G401 (cell line): ENCODE measurements at places on chromosomes 7 and 10. TPM values are rescaled to one million over a fixed set of nuclear protein-coding genes. Genes with fewer than 3 reads are reported as not detected.

DNA sequence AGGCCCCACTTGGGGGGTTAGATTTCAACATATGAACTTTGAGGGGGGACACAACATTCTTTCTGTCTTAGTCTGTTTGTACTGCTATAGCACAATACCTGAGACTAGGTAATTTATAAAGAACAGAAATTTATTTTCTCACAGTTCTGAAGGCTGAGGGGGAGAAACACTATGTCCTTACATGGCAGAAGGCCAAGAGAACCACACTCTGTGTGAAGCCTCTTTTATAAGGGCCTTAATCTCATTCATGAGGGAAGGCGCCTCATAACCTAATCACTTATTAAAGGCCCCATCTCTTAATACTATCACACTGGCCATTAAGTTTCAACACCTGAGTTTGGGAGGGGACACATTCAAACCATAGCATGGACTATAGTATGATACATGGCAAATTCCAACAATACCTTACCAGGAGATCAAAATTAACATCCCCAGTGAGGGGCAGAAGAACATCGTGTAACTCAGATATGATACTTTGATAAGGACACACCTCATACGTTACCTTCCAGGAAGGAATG, 9.3 kb upstream of the PDLIM1 start:
- DNase-seq, result no peak

GRCh38 chr7:114293289-114294012, 121.2 kb upstream of the FOXP2 start:
- no peak for DNase-seq

DNA sequence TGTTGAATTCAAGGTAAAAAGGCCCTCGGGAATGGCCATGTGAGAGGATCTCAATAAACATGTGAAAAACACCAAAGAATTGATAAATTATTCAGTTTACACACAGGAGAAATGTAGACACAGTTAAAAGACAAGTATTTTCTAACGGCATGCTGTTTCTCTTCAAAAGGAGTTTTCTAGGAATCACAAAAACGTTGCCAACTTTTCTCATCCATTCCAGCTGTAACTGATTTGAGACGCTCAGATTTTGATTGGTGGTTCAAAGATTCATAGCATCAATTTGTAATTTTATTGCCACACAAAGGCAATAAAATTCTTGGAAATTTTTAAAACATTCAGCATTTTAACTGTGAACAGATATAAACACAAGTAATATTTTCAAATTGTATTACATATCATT, 384.9 kb upstream of the PFKP start:
- DNase-seq, result no peak

DNA sequence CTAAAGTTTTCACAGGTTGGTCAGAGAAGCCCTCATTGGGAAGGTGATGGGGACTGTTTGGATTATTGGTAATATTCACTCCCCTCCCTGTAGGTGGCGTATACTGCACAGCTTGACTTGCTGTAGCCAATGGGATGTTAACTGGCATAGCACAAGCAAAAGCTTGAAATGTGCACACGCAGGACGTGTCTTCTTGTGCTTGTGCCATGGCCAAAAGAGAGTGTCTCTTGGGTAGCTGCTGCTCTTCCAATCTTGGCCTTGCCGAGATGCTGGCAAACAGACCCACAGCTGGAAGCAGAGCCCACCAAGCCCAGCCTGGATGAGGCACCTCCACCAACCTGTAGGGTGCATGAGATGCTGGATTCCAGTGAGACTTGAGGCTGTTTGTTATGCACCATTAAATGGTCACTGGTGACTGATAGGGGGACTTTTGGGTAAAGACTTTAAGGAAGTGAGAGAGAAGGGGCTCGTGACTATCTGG, 266.0 kb downstream of the GRID1 start:
- no peak for DNase-seq

DNA sequence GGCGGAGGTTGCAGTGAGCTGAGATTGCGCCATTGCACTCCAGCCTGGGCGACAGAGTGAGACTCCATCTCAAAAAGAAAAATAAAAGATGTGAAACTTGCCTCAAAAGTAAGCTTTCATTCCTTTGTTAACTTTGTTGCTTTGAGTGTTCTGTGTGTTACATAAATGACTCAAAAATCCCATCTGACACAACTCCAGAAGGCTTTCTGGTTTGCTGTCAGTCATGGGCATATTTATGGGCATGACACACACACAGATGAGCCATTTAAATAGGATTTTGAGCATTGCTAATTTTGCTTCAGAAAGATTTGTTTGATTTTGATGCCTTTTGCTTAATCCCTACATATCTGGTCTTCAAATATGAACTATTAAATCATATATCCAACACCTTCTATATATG, 82.6 kb downstream of the CACNB2 start:
- no peak for DNase-seq

DNA sequence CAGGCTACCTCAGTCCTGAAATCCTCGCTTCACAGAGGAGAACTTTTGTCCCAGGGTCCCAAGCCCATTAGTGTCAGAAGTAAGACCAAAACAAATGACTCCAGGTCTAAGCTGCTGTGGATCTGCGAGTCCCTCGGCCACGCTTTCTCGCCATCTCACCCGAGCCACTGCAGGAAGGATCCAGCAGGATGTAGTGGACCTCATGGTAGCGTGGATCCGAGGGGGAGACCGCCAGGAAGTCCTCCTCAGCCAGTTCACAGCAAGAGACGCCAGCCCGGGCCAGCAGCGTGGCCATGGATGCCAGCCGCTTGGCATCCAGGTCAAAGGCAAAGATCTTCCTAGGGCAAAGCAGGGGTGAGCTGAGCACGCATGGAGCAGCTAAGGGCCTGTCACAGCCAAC, 4.6 kb downstream of the NSUN5 start:
- no peak for DNase-seq

GRCh38 chr7:121442845-121443244, 46.7 kb upstream of the FAM3C start:
- DNase-seq, result no peak

LIPN gene
- total RNA-seq, result not detected in 2 replicates

- DNase-seq, result peak; percentile 58
These were observed 1.7 kb upstream of the FUOM start for GRCh38 chr10:133359554-133359971.

MOGAT3 gene
- not detected in 2 replicates for total RNA-seq

GRCh38 chr10:3790858-3791257, 5.8 kb upstream of the KLF6 start:
- no peak for DNase-seq

DNA sequence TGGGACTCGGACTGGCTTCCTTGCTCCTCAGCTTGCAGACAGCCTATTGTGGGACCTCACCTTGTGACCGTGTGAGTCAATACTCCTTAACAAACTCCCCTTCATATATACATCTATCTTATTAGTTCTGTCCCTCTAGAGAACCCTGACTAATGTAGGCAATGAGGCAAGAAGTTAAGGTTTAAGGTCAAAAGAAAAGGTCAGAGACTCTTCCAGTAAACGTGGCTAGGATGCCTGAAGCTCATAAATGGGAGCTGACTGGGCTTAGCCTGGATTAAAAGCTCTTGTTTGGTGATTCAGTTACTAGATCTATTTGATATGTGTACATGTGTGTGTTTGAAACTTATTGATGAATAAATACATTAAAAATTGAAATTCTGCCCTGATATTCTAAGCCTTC, 10.6 kb upstream of the GPR141 start:
- no peak for DNase-seq

GJD4 gene
- not detected in 2 replicates for total RNA-seq

GRCh38 chr7:84790882-84791281, 396.0 kb downstream of the SEMA3D start:
- no peak for DNase-seq

- peak; percentile 79 for DNase-seq
These were observed 433.6 kb upstream of the GALNT17 start for GRCh38 chr7:70698219-70698832.

DNA sequence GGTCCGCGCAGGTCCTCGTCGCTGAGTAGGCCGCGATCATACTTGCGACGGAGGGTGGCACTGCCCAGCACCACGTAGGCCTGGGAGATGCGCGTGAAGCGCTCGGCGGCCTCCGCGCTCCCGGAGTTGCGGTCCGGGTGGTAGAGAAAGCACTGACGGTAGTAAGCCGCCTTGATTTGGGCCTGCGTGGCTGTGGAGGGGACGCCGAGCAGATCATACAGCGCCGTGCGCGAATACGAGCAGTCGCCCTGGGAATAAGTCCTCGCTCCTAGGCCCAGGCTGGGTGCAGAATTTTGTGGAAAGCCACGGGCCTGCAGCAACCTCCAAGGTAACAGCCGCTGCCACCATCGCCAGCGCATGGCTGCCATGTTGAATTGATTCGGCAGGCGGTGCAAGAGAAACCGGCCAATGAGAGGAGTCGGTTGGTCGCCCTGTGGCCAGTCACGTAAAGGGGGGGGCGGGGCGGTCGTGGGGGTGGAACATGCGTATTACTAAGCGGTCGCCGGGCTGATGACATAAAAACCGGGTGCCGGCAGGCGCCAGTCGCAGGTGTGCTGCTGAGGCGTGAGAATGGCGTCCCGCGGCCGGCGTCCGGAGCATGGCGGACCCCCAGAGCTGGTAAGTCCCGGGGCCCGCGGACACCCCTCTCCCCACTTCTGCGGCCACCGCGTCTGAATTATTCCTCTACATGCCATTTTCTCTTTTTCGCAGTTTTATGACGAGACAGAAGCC, at the start of the genes BUD23 and DNAJC30:
BUD23 (plus strand) TSS at position 542 of the 732 bp plus-strand sequence; CDS start at position 571, 29 bp downstream.
DNAJC30 (minus strand) TSS at position 398 of the 732 bp plus-strand sequence; CDS start at position 368, 30 bp downstream.
- DNase-seq, result peak; percentile 96

CCL24 gene
- not detected in 2 replicates for total RNA-seq
